NCI-H1105 (cell line): ENCODE measurements at places on chromosomes 7 and 10.
A peak's percentile ranks its signal among the peaks of the same experiment; 100 is the strongest.

DNA sequence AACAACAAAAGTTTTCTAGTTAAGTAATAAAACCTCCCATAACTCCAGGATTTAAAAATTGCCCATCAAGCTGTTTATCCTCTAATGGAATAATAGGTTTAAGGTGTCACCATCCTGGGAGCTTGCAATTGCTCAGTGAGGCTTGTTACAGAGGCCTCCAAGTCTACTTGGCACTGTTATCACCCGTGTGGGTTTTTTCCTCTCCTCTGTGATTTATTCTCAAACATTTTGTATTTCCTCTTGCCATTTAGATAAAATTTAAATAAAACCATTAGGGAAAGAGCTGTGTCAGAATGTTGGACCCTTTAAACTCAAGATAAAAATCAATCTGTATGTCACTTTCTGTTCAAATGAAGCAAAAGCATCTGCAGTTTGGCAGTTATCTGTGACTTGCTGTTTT lies 202.6 kb downstream of the GALNT17 start:
- no peak for DNase-seq

- DNase-seq = no peak
Measured at GRCh38 chr7:142796501-142797390, 26.0 kb downstream of the PRSS2 start.

GRCh38 chr7:83036130-83036529 lies 126.6 kb downstream of the PCLO start:
- no peak for DNase-seq

- DNase-seq = no peak
Measured at GRCh38 chr7:20033621-20034400, 183.4 kb downstream of the MACC1 start.

- DNase-seq = no peak
Measured at GRCh38 chr10:2933071-2933470, 134.3 kb upstream of the PFKP start.

DNA sequence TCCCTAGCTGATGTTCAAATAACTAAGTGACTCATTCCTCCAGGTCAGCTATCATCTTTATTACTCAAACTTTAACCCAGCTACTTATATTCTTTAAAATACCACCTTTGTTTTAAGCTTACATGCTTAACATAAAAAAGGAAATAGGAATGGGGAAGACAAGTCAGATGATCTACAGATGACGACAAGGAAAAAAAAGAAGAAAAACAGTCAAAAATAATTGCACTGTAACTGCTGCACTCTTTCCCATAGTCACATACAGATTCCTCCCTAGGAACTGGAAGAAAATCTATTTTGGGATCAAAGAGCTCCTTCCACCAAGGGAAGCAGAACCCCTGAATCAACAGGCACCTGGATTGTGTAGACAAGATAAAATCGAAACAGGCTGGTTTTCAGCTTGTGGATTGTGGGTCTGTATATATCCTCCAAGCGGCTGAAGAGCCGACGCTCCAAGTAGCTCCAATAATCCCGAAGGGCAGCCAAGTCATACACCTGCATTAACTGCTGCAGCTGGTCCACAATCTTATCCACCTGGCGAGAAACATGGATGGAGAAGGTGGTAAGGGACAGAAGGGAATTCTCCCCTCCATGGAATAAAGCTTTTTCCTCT lies 2.0 kb downstream of the WDR91 start:
- no peak for DNase-seq

DNA sequence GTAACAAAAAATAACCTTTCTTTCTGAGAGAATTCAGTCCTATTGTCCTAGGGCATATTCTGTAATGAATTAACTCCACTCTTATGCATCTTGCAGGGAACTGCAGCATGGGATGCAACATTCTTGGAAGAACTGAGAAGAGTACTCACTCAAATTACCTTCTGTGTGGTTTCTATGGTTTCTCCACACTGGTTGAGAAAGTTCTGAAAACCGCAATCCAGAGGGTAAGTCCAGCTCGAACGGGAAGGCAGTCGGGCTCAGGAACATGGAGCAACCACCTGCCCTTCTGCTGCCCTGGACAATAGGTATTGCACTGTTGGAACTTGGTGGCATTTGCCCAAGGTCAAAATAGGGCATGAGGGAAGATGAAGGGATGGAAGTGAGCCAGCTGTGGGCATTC lies 59.6 kb upstream of the CDK13 start:
- no peak for DNase-seq

- DNase-seq = no peak
Measured at GRCh38 chr7:140203556-140203955, 26.8 kb upstream of the KDM7A start.

DNA sequence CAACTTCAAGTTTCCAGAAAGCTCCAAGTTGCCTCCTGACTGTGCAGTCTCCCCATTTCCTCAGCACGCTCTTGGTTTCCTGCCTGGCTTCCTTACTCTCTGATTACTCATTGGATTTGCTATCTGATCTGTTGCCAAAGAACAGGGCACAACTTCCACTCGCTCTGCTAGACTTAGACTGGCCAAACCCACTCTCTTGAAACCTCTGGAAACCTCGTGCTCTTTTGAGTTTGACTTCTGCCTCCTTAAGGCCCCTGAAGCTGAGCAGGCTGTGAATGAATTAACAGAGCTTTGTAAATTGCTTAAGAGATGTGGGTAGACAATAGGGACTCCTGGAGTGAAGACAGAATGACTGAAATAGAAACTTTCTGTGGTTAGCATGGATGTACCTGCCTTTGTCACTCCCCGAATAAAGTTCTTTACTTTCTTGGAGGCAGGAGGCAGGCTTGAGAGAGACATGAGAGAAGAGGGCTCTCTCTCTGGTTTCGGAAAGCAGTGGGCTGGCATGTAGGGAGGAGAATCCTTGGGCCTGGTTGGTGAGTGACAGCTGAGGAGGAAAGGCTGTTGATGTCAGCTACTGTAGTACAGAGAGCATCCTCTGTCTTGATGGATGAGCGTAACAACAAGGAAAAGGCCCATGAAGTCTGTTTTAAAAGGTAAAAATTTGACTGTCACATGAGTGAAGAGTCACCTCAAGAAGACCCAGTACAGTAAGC lies 70.8 kb downstream of the CHN2 start:
- no peak for DNase-seq

GRCh38 chr10:70381471-70382421 lies 679 bp downstream of the LRRC20 start:
- DNase-seq = peak; percentile 71

GRCh38 chr7:44132039-44132438 lies 8.7 kb upstream of the POLD2 start:
- DNase-seq = no peak

DNA sequence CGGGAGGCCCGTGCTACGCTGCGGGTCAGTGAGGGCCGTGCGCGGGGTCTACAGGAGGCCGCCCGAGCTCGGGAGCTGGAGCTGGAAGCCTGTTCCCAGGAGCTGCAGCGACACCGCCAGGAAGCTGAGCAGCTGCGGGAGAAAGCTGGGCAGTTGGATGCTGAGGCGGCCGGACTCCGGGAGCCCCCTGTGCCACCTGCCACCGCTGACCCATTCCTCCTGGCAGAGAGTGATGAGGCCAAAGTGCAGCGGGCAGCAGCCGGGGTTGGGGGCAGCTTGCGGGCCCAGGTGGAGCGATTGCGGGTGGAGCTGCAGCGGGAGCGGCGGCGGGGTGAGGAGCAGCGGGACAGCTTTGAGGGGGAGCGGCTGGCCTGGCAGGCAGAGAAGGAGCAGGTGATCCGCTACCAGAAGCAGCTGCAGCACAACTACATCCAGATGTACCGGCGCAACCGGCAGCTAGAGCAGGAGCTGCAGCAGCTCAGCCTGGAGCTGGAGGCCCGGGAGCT lies 7.0 kb downstream of the LZTS2 start:
- no peak for DNase-seq

- no peak for DNase-seq
Measured at GRCh38 chr7:116713918-116714317, 41.9 kb downstream of the MET start.

GRCh38 chr10:131422731-131423130 lies 111.2 kb upstream of the TCERG1L start:
- DNase-seq = no peak

DNA sequence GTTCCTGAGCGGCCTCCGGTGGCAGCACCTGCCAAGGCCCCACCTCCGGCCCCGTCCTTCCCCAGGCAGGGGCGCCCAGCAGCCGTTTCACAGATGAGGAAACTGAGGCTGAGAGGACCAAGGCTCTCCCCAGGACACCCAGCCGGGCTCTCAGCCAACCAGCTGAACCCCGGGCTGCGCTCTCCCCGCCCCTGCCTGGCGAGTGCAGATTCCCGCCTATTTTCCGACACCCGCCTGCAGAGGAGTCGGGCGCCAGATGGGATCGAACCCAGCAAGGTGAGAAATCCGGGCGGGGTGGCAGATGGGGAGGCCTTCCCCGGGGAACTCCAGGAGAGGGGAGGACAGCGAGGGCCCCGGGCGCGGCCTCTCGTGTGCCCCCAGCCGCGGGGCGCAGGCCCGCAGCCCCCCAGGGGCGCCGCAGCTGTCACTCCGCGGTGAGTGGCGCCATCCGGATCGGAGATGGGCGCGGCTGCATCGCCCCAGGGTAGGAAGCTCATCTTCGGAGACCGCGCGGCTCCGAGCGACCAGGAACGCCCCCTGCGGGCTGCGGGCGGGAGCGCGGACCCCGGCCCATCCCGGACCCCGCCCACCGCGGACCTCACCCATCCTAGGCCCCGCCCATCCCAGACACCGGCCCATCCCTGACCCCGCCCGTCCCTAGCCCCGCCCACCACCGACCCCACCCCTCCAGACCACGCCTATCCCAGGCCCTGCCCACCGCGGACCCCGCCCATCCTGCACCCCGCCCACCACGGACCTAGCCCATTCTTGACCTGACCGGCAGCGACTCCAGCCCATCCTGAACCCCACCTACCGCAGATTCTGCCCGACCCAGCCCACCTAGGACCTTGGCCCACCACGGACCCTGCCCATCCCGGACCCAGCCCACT lies 90.3 kb downstream of the MICALL2 start:
- DNase-seq = peak; percentile 87

DNA sequence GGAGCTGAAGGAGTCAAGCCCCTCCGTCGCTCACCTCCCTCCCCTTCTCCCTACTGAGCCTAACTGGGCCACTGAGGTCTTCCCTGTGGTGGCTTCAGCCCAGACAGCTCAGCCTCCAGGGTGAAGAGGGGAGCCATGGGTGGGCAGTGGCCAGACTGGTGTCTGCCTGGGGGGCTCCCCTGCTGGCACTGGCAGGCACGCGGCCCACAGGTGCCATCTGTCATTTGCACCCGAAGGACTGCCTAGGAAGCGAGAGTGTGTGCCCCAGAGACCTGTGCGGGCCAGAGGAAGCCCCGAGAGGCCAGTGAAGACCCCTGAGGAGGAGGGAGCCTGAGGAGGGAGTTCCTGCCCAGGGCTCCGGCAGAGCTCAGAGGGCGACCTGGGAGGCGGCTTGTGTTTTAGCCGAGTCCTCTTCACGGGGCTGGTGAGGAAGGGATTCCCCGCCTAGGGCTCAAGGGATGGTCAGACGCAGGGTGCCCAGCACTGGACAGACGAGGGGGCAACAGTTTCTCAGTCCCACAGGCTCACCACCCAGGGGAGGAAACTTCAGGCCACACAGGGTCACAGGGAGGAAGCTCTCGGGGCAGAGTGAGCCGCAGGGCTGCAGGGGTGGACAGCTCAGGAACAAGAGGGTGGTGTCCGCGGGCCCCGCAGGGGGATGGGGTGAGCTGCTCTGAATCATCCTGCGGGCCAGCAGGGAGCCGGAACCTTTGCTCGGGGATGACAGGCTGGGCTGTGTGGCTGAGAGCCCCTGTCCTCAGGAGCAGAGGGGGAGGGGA lies 76.2 kb upstream of the PPP2R2D start:
- no peak for DNase-seq

GRCh38 chr7:112770051-112770450 lies 20.1 kb downstream of the TMEM168 start:
- DNase-seq = no peak

DNA sequence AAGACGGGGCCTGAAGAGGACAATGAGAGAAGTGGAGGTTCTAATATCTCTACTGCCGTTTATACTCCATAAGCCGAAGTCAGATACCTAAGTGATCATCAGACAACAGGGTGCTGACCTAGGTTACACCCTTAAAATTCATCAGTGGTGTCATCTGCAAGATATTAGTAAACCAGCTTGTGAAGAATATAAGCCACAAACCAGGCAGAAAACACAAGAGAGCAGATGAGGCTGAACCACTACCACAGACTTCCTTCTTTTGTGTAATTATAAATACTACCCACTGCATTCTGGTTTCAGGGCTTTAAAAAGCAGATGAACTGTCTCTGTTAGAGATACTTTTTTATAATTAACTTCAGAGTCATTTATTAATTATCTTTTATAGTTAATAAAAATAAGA lies 69.0 kb upstream of the LRRC17 start:
- no peak for DNase-seq
